ENCODE measurements at places on chromosomes 4 and X.

DNA sequence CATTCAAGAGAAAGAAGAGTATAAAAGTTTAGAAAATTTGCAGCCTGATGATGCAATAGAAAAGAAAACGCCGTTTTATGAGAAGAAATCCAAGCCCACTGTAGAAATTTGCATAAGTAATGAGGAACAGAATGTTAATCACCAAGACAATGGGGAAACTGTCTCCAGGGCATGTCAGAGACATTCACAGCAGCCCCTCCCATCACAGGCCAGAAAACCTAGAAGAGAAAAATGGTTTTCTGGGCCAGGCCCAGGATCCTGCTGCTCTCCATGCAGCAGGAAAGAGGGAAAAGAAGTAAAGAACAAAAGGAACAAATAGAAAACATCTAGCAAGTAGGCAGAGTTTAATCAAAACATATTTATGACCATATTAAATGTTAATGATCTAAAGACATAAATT, 119.0 kb downstream of the ANKRD50 start:
- no peak for DNase-seq

GRCh38 chr4:127143460-127144195, 489.1 kb upstream of the INTU start:
- no peak for DNase-seq

GRCh38 chr4:52995360-52996030, 133.4 kb downstream of the RASL11B start:
- DNase-seq: no peak

- no peak for DNase-seq
Observed at GRCh38 chrX:48002319-48002718, 1.5 kb downstream of the ZNF182 start.

- DNase-seq: no peak
Observed at GRCh38 chr4:105556206-105556605, 3.8 kb downstream of the ARHGEF38 start.

DNA sequence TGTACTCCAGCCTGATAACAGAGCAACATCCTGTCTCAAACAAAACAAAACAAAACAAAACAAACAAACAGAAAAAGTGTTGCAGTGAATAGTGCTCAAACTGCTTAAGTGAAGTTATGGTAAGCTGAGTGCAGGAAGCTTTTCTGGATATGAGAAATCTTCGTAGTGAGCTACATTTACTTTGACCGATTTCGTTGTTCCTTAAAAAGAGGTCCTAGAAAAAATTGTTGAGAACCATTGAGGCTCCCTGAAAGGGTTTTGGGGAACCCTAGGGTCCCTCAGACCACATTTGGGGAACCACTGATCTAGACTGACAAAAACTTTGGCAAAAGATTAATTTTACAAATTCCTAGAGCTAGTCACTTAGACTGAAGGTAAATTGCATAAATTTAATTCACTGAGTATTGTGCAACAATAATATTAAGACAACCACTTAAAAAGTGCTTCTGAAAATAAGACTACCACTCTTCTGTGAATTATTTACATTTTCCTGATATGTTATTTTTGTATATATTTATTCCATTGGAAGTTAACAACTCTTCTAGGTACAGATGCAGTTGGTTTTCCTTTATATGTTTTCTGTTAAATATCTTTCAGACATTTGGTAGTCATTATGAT, 149.6 kb downstream of the FHIP1A start:
- DNase-seq: no peak

- no peak for DNase-seq
Observed at GRCh38 chr4:24174602-24175001, 284.8 kb upstream of the PPARGC1A start.

- DNase-seq: no peak
Observed at GRCh38 chrX:72038016-72038415, 93.7 kb downstream of the RTL5 start.

GRCh38 chr4:98284640-98285046, 23.5 kb downstream of the RAP1GDS1 start:
- DNase-seq: no peak

DNA sequence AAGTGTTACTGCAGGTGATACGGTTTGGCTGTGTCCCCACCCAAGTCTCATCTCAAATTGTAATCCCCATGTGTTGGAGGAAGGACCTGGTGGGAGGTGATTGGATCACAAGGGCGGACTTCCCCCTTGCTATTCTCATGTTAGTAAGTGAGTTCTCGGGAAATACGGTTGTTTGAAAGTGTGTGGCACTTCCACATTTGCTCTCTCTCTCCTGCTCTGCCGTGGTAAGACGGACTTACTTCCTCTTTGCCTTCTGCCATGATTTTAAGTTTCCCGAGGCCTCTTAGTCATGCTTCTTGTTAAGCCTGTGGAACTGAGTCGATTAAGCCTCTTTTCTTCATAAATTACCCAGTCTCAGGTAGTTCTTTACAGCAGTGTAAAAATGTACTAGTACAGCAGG, 65.2 kb upstream of the SLC7A11 start:
- no peak for DNase-seq

Measured in activated T-helper 9 cell treated with anti-CD3 and anti-CD28 coated beads, Interleukin-2, amount 50 U/mL, for 16 hours (primary cell).